Osteocyte (in vitro differentiated cells): ENCODE measurements at places on chromosomes 6 and 20. TPM values are rescaled to one million over a fixed set of nuclear protein-coding genes. Genes with fewer than 3 reads are reported as not detected.
A peak's percentile ranks its signal among the peaks of the same experiment; 100 is the strongest.

The THBS2 gene
- total RNA-seq: 650 and 687 TPM in 2 replicates

The HSD17B8 gene
- 2.4 and 3.5 TPM in 2 replicates for total RNA-seq

- DNase-seq: no peak
- peak overlapping the region; percentile 53 for H3K4me3 ChIP-seq
- no peak overlapping the region for H3K27ac ChIP-seq
These were observed 52.7 kb upstream of the ELMO2 start for GRCh38 chr20:46458866-46459750.

GRCh38 chr6:128307671-128308070 is 212.7 kb downstream of the PTPRK start:
- no peak overlapping the region for H3K27ac ChIP-seq
- no peak overlapping the region for H3K4me3 ChIP-seq
- no peaks in the 10 kb centered on the region for H3K27me3 ChIP-seq
- H3K4me1 ChIP-seq: peaks cover 32% of the 10 kb centered on the region

DNA sequence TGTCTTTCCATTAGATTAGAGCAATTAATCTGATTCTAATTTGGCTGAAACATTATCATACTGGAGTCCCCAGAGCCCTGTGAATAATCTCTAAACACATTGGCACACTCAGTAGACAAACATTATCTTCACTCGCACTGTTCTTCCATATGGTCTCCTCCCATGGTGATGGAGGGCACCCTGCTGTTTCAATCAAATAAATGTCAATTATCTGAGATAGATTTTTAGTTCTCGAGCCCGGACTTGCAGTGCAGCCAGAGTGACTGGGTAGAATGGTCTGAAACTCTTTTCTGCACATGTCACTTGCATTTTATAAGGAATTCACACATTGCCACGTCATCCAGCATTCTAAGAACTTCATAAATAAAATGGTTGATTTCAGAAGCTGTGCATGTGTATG is 90.6 kb upstream of the MAP3K7 start:
- no peaks in the 10 kb centered on the region for H3K4me1 ChIP-seq
- peaks cover 16% of the 10 kb centered on the region for H3K27me3 ChIP-seq
- no peak overlapping the region for H3K4me3 ChIP-seq
- no peaks in the 10 kb centered on the region for H3K36me3 ChIP-seq
- no peak overlapping the region for H3K27ac ChIP-seq

The TFEB gene
- 8.9 and 11.1 TPM in 2 replicates for total RNA-seq

The NOTCH4 gene
- 0.83 and 1.5 TPM in 2 replicates for total RNA-seq

DNA sequence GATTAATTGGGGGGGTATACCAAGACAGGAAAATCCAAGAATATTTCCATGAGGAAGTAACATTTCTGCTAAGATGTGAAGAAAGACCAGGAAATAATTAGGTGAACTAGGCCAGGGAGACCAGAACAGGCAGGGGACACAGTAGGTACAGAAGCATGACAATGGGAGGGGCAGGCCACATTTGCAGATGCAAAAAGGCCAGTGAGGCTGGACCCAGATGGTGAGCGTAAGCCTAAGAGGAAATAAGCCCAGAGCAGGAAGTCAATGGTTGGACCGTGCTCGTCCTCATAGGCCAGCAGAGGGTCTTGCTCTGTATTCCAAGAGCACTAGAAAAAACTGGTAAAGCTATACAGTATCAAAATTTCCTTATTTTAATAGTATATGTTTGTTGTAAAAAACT is 9.4 kb downstream of the CEP162 start:
- H3K4me1 ChIP-seq: no peaks in the 10 kb centered on the region
- no peak overlapping the region for H3K4me3 ChIP-seq
- H3K27me3 ChIP-seq: no peaks in the 10 kb centered on the region
- H3K27ac ChIP-seq: no peak overlapping the region
- no peaks in the 10 kb centered on the region for H3K36me3 ChIP-seq

GRCh38 chr6:78883651-78884050 is 16.3 kb downstream of the IRAK1BP1 start:
- H3K27ac ChIP-seq: no peak overlapping the region
- no peaks in the 10 kb centered on the region for H3K27me3 ChIP-seq
- peaks cover 8% of the 10 kb centered on the region for H3K36me3 ChIP-seq
- DNase-seq: no peak

- no peaks in the 10 kb centered on the region for H3K27me3 ChIP-seq
These were observed 850 bp upstream of the HECA start for GRCh38 chr6:139134064-139134395.

The LAMA2 gene
- total RNA-seq: 14.2 and 18.0 TPM in 2 replicates

- H3K27ac ChIP-seq: no peak overlapping the region
- H3K4me1 ChIP-seq: peaks cover 7% of the 10 kb centered on the region
- H3K27me3 ChIP-seq: peaks cover 2% of the 10 kb centered on the region
- no peak for DNase-seq
- no peaks in the 10 kb centered on the region for H3K36me3 ChIP-seq
- no peak overlapping the region for H3K4me3 ChIP-seq
These were observed 121.1 kb downstream of the TNFRSF21 start for GRCh38 chr6:47188588-47189021.

DNA sequence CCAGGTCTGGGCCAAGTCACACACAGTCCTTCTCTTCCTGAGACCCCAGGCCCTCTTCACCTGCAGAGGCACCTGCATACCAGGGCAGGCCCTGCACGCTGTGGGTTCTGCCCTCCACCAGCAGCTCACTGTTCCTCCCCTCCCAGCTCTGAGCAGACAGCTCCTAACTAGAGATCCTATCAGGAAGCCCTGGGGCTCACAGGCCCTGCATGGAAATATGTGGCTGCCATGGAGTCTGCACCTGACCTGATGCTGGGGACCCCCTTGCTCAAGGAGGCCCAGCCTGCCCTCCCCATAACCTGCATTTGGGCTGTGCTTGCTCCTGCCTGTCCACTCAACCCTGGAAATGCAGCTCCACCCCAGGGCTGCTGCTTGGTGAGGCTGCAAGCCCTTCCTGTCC is 14.6 kb upstream of the HLA-G start:
- H3K4me1 ChIP-seq: no peaks in the 10 kb centered on the region
- H3K27me3 ChIP-seq: peaks cover 31% of the 10 kb centered on the region
- no peak overlapping the region for H3K27ac ChIP-seq

The PTGIS gene
- 67.6 and 72.1 TPM in 2 replicates for total RNA-seq

The OR2J3 gene
- not detected in 2 replicates for total RNA-seq

GRCh38 chr20:18739751-18740166 is 73.8 kb upstream of the SCP2D1 start:
- H3K4me1 ChIP-seq: peaks cover 22% of the 10 kb centered on the region
- peak overlapping the region; percentile 52 for H3K27ac ChIP-seq
- H3K36me3 ChIP-seq: peaks cover 2% of the 10 kb centered on the region
- DNase-seq: no peak
- H3K4me3 ChIP-seq: no peak overlapping the region
- H3K27me3 ChIP-seq: no peaks in the 10 kb centered on the region

- no peak overlapping the region for H3K4me3 ChIP-seq
- H3K36me3 ChIP-seq: peaks cover 13% of the 10 kb centered on the region
- H3K27ac ChIP-seq: peak overlapping the region; percentile 82
- H3K27me3 ChIP-seq: no peaks in the 10 kb centered on the region
These were observed 563.8 kb upstream of the MARCKS start for GRCh38 chr6:113293423-113293740.

The BHLHE23 gene
- total RNA-seq: not detected in 2 replicates

DNA sequence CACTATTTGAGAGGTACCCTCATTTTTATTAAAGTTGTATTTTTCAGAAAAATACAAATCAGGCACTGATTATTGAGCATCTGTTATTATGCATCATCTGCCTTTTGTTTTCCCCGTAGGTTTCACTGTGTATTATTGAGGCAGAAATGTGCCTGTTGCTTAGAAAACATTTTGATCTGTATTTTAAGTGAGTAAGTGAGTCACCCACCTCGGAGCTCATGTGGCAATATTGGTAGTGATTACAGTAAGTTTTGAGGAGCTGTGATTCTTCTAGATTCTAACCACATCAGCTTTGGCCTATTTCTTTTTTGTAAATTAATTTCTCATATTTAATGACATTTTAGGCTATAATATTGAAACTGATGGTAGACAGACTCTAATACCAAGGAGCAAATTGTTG is 59.6 kb upstream of the LAMP5 start:
- H3K36me3 ChIP-seq: peaks cover 2% of the 10 kb centered on the region
- H3K4me3 ChIP-seq: no peak overlapping the region
- no peaks in the 10 kb centered on the region for H3K27me3 ChIP-seq
- H3K27ac ChIP-seq: no peak overlapping the region

DNA sequence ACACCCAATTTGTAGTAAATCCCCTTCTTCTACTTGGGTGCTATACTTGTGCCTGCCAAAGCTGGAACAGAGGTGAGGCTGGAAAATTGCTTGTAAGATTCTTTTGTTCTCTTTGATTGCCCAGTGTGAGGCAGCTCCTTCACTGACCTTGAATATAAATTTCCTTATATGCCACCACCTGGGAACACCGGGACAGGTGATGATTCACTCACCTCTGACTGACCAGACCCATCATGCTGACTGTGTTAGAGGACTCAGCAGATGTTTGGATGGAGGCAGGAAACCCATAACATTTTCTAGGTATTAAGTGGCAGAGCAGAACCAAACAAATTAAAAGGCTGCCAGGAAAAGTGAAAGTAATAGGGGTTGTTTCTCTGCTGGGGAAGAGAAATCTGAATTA is 120.9 kb downstream of the GRM1 start:
- no peaks in the 10 kb centered on the region for H3K36me3 ChIP-seq
- DNase-seq: no peak
- H3K27me3 ChIP-seq: peaks cover 3% of the 10 kb centered on the region
- H3K4me3 ChIP-seq: no peak overlapping the region

- peak overlapping the region; percentile 31 for H3K27ac ChIP-seq
- no peak for DNase-seq
- no peak overlapping the region for H3K4me3 ChIP-seq
- H3K27me3 ChIP-seq: peaks cover 6% of the 10 kb centered on the region
These were observed 37.8 kb downstream of the ZC2HC1B start for GRCh38 chr6:143901885-143902750.

DNA sequence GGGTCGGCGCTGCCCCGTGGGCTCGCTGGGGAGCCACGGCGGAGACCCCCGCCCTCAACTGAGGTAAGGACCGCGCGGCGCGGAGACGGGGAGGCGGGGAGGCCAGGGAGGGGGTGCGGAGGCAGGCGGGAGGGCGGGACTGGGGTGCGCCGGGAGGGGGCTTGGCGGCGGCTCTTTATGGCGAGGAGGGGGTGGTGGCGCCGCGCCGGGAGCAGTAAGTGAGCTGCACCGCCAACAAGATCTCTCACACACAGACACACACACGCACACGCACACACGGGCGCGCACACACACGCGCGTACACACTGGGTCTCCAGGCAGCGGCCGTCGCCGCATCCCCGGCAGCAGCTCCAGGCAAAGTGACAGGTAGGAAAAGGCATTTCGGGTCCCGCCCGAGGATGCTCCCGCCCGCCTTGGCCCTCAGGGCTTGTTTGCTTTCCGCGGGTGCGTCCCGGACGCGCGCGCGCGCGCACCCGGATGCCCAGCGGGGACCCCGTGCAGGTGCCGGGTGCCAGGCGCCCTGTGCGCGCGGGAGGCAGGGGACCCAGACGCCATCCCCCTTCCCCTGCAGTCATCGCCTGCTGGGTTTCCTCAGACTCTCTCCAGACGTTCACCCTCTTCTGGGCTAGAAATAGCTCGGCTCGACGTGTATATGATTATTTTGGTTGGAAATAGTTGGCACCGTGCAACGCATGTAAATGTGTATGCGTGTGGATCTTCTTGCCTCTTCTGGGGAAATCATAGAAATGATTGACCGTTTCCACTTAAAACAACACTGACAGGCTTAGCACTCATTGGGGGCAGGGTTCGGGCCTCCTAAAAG is at the start of gene PLCB4:
TSS of gene PLCB4 (plus strand) at position 247 of the 823 bp plus-strand sequence. CDS start 238,728 bp downstream, outside the sequence.
- H3K36me3 ChIP-seq: no peaks in the 10 kb centered on the region
- no peaks in the 10 kb centered on the region for H3K27me3 ChIP-seq
- no peak for DNase-seq
- H3K4me3 ChIP-seq: peak within 1 kb of the TSS; percentile 85

GRCh38 chr6:16544521-16544920 is 216.7 kb downstream of the ATXN1 start:
- H3K27ac ChIP-seq: peak overlapping the region; percentile 59
- peaks cover 14% of the 10 kb centered on the region for H3K4me1 ChIP-seq
- H3K36me3 ChIP-seq: peaks cover 13% of the 10 kb centered on the region
- no peak for DNase-seq

The GRM1 gene
- total RNA-seq: not detected in 2 replicates

- peaks cover 37% of the 10 kb centered on the region for H3K36me3 ChIP-seq
- no peaks in the 10 kb centered on the region for H3K27me3 ChIP-seq
- no peak overlapping the region for H3K4me3 ChIP-seq
- no peaks in the 10 kb centered on the region for H3K4me1 ChIP-seq
- no peak overlapping the region for H3K27ac ChIP-seq
These were observed 86.2 kb downstream of the RAMACL start for GRCh38 chr6:166500246-166500645.

DNA sequence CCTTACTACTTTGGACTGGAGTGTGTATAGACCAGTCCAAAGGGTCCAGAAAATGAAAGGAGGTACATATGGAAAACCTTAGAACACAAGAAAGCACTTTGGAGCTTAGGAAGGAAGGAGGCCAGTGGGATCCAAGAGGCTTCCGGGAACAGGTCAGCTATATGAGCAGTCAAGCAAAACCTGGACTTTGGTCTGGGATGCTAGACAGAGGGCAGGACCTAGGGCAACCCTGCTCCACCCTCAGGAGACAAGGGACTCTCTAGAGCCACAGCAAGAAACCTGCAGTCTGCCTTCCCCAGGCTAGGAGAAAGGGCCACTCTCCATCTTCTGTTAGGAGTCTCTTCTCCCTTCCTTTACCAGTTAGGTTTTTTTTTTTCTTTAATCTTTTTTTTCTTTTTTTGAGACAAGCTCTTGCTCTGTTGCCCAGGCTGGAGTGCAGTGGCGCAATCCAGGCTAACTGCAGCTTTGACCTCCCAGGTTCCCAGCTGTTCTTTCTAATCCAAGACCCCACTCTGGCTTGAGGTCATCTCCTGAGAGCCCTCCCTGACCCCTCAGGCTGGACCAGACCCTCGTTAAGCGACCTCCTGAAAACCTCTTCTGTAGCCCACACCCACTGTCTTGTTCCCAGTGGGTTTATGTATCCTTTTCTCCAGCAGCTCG is 4.6 kb downstream of the KCNK5 start:
- no peak overlapping the region for H3K27ac ChIP-seq
- DNase-seq: no peak
- H3K36me3 ChIP-seq: no peaks in the 10 kb centered on the region
- peaks cover 5% of the 10 kb centered on the region for H3K4me1 ChIP-seq
- H3K27me3 ChIP-seq: peaks cover 44% of the 10 kb centered on the region
- H3K4me3 ChIP-seq: no peak overlapping the region

GRCh38 chr20:1401451-1401907 is 8.6 kb upstream of the FKBP1A start:
- H3K4me1 ChIP-seq: no peaks in the 10 kb centered on the region
- H3K27me3 ChIP-seq: peaks cover 26% of the 10 kb centered on the region
- no peak overlapping the region for H3K27ac ChIP-seq
- no peaks in the 10 kb centered on the region for H3K36me3 ChIP-seq
- DNase-seq: no peak
- no peak overlapping the region for H3K4me3 ChIP-seq

The BANF2 gene
- not detected in 2 replicates for total RNA-seq

DNA sequence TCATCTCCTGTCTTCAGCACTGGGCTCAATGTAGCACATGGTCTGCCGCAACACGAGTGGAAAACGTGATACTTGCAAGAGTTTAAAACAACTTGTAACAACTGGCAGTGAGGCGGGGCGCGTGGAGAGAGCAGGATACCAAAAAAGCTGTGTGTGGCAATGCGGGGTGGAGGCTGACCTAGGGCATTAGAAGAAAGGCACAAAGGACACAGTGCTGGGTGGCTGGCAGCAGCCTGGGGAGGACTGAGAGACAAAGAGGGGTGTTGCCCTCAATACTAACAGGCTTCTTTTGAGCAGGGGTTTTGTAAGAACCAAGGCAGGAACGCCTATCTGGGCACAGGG is 1.5 kb upstream of the GFOD1 start:
- H3K27ac ChIP-seq: no peak overlapping the region
- DNase-seq: no peak
- no peaks in the 10 kb centered on the region for H3K36me3 ChIP-seq
- H3K4me3 ChIP-seq: no peak overlapping the region
- peaks cover 13% of the 10 kb centered on the region for H3K4me1 ChIP-seq

The C20orf144 gene
- 0.13 and 0.37 TPM in 2 replicates for total RNA-seq
